ENCODE measurements at places on chromosomes 16 and 17. TPM values are rescaled to one million over a fixed set of nuclear protein-coding genes. Genes with fewer than 3 reads are reported as not detected.

The SOX15 gene
- total RNA-seq, result 0.29 TPM

The BAIAP3 gene
- total RNA-seq, result 0.63 TPM

The TOM1L1 gene
- not detected for total RNA-seq

The CLEC10A gene
- total RNA-seq, result not detected

The GUCY2D gene
- not detected for total RNA-seq

The SOST gene
- total RNA-seq, result not detected

The G6PC1 gene
- not detected for total RNA-seq

The HOXB9 gene
- total RNA-seq, result 0.65 TPM
